HS-27A (cell line): ENCODE measurements at places on chromosomes 1 and 21.

- peak; percentile 82 for DNase-seq
Observed at GRCh38 chr1:156146020-156146768, 7.2 kb upstream of the SEMA4A start.

GRCh38 chr21:41506611-41507520, 1.1 kb downstream of the TMPRSS2 start:
- DNase-seq = no peak

DNA sequence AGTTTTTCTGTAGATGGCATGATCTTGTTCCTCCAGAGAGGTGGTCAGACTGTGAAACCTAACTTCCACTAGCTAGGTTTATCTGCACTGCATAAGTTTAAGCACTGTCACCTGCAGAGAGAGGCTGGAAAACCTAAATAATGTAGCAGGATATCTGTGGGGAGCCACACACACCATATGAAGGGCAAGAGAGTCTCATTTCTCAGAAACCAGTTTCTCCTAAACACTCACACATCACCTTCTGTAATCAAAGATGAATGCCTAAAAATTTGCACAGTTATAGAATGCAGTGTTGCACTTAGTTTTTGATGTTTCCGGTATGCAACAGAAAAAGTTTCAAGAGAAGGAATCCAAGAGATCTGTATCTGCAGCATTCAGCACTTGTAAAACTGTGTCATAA, 654.6 kb downstream of the ADGRL2 start:
- no peak for DNase-seq

DNA sequence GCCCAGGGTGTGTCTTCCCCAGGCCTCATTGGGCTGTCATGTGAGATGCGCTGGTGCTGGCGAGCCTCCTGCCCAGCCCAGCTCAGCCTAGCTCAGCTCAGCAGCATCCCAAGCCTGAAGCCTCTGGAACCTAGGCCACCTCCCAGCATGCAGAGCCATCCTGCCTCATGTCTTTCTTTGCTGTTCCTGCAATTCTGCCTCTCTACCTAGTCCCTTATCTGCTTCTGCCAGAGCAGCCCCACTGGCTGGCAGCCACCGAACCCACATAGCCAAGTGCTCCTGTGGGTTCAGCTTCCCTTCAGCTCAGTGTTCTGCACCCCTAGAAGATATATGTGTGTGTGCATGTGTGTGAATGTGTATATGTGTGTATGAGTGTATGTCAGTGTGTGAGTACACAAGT, 291.5 kb upstream of the VAMP3 start:
- no peak for DNase-seq

DNA sequence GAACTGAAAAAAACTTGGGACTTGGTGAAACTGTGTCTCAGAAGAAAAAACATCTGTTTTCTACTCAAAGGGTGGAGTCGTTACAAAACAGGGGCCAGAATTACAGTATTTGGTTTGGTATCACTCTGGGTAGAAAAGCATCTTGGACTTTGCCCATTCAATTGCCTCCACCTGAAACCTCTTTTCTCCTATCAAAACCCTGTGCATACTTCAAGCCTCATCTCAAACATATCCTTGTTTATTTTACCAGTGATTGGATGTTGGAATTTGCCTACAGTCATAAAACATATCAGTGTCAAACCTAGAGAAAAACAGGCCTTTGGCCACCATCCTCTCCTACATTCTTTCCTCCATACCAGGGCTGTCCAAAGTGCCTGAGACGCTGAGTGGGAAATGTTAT, 281.5 kb downstream of the PLPP3 start:
- DNase-seq = no peak

DNA sequence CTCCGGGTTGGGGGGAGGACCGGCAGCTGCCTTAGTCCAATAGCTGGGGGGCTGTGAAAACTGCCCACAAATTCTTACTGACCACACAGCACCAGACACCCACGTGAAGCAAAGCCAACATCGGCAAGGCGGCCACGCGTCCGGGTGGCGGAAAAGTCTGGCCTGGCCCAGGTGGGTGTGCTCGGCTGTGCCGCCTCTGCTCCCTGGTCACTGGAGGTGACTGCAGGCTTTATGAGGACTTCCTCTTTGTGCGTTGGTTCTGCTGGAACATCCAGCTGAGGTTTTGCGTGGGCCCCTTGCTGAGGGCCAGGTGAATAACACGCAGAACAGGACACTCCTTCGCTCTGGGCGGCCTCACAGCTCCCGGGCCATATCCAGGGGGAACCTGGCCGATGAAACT, 35.4 kb downstream of the FAAP20 start:
- no peak for DNase-seq

DNA sequence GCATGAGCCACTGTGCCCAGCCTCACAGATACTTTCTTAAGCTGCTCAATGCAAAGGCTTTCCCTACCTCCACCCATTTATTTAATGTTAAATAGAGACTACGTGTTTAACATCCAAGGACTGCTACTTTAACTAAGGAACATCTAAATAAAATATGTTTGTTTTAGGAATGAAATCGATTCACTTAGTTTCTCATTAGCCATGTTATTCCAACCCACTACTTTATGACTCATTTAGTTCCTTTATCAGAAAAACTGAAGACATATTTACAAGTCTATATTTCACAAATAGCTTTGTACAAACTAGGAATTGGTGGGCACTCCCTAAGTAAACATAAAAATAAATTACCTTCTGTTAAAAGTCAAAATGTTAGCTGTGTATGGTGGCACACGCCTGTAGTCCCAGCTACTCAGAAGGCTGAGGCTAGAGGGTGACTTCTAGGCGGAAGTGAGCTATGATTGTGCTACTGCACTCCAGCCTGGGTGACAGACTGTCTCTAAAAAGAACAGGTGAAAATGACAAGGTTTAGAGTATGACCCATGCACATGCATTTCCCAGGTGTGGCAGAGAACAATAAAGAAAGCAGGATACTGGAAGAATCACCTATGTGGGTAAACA, 39.9 kb upstream of the AK4 start:
- DNase-seq = no peak

DNA sequence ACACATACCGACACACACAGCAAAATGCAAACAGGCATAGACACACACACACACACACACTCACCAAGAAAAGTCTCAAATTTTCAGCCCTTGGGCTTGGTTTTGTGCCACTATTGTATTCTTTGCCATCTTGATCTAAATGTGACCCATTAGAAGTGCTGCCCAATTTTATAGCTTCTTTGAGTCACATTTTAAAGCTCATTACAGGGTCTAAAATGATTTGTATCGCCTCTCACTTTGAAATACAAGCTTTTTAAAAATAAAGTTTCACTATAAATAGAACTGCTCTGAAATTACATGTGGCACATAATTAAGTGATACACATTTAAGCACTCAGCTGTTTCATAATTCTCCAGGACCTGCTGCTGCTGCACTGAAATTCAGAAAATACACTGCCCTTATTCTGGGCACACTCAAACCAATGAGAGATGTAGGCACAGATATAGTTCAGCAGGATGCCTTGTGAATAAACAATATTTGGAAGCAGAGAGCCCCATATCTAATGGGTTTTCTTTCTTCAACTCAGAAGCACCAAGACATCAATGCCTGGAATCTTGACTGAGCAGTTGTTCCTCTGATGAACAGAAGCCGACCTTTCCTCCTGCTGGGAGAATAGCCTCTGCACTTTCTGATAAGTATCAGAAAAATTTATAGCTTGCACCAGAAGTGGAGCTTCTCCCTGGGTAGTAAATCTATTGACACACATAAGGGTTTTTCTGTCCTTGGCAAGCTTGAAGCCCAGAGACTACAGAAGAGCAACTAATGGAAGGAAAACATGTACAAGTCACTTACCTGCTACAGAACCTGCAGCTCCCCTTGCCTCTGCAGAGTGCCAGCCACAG, 37.0 kb upstream of the PLPPR4 start:
- no peak for DNase-seq

DNA sequence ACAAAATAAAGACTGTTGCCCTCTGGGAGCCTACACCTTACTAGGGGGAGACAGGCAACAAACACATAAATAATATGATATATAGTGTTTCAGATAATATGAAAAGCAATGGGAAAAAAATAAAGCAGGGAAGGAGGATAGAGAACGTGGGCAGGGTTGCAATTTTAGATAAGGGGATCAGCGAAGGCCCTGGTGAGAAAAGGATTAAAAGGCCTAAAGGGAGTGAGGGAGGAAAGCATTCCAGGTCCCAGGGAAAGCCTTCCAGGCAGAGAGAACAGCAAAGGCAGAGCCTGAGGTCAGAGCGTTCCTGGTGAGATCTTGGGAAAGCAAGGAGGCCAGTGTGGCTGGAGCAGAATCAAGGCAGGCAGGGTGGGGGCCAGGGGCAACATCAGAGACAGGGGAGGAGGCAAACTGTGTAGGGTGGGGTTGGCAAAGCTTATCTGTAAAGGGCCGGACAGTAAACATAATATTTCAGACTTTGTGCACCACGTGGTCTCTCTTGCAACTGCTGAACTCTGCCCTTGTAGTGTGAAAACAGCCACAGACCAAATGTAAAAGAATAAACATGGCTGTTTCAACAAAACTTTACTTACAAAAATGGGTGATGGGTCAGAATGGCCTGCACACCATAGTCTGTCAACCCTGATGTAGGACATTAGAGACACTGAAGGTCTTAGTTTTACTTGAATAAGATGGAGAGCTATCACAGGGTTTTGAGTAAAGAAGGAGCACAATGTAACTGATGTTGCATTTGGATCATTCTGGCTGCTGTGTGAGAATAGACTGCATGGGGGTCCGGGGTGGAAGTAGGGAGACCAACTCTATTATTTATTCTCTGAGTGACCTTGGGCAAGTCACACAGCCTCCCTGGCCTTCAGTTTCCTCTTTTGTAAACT, 13.3 kb upstream of the CPT2 start:
- no peak for DNase-seq

DNA sequence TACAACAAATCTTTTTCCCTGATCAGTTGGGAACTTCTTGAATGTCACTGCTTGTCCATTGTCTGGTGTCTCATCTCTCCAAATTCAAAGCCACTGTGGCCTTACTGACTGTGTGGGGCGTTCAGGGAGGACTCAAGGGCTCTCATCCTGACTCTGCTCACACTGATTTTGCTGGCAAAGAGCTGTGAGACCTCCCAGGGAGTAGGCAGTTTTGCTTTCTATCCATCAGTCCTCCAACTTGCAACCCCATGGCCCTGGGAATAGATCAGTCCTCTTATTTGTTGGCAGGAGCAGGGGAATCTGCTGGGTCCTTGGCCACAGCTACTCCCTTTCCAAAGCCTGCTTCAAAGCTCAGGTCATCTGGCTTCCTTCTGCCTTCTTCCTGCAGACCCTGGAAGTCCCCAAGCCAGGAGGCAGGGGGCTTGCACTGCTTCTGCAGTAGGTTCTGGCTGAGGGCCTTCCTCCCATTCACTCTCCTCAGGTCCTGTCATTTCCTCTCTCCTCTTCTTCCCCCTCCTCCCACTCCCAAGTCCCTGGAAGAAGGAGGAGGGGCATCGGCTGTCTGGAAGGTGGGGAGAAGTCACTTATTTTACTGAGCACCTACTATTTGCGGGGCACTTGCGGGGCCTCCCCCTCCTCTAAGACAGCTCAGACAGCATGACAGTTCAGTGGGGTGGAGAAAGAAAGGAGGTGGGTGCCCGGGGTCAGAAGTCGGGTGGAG, 876 bp upstream of the NAV1 start:
- no peak for DNase-seq

- DNase-seq = no peak
Observed at GRCh38 chr1:246572785-246573184, 6.5 kb downstream of the CNST start.

- no peak for DNase-seq
Observed at GRCh38 chr21:31744182-31744800, 12.4 kb upstream of the SCAF4 start.

DNA sequence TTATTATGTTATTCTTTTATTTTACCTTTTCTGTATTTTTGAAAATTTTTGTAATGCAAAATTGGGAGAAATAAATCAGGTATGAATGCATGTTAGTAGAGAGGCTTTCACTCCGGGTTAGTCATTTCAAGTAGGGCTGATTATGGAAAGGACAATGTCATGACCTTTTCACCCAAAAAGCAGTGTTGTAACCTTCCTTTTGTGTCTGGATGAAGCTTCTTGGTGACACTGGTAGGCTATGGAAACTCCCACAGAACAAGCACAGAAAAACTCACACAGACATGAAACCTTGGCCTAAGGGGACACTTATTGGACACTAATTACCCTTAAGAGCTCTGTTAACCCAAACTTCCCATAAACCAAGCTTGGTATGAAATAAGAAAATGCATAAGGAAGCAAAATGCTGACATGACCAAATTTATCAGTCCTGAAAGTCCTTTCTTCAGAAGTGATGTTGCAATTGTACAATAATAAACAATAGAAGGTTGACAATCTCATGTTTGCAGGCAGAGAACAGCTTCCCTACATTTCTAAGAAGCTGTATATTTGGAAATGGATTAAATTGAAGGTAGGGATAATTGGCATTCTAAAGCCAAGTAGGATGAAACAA, 70.0 kb upstream of the KCNJ15 start:
- no peak for DNase-seq

DNA sequence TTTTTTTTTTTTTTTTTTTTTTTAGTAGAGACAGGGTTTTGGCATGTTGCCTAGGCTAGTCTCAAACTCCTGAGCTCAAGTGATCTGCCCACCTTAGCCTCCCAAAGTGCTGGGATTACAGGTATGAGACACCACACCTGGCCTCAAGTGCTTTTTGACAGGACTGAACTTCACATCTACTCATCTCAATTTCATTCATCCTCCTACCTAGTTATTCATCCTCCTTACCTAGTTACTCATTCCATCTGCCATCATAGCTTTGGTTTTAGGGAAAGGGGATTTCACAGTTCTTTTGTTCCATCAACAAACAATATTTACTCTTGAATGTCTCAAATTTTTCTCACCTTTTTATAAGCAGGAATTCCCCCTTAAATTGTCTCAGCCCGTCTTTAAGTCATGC, 38.6 kb upstream of the RALGPS2 start:
- no peak for DNase-seq

GRCh38 chr1:99660496-99660895, 14.6 kb downstream of the PALMD start:
- DNase-seq = no peak

DNA sequence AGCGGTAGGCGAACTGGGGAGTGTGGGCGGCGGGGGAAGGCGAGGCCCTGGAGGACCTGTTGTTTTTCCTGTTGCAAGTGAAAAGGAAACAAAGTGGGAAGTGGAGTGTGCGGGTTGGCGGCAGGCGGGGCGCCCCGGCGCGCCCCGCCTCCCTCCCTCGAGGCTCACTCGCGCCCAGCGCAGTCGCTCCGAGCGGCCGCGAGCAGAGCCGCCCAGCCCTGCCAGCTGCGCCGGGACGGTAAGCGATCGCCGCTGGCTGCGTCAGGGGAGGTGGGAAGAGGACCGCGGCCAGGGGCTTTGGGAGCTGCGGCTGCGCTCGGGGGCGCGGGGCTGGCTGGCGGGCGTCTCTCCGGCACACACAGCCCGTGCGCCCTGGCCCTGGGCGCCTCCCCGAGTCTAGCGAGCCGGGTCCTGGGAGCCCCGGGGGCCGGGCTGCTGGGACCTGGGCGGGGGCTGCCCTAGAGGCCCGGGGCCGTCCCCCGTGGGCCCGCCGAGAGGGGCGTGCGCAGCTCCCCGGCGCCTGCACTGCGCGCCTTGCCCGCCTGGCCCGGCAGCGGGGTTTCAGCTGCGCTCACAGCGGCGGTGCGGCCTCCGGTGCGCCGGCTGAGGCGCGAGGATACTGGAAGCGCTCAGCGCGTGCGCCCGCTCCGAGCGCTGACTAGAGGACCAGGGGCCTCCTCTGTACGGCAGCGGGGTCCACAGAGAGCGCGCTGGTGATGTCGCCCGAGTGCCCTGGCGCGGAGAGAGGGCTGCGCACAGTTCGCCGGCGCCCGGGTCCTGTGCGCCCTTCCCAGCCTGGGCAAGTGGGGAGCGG, at the start of gene PIK3CD:
Gene PIK3CD (plus strand): TSS at position 167 of the 814 bp plus-strand sequence. CDS start 58,725 bp downstream, outside the sequence.
- DNase-seq = no peak
